8988T (cell line): ENCODE measurements at places on chromosomes 2 and 18.

DNA sequence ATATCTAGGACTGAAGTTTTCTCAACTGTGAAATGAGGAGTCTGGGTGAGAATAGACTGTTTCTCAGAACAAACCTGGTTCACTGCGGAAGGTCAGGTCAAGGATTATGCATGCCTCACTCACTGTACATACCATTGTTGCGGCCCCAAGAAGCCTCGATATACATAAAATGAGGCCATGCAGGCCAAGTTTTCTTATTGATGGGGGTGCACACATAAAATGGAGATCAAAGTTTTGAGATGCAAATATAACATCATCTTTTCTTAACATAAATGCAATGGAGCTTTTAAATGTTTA lies 1366.1 kb upstream of the CELF4 start:
- no peak for DNase-seq

DNA sequence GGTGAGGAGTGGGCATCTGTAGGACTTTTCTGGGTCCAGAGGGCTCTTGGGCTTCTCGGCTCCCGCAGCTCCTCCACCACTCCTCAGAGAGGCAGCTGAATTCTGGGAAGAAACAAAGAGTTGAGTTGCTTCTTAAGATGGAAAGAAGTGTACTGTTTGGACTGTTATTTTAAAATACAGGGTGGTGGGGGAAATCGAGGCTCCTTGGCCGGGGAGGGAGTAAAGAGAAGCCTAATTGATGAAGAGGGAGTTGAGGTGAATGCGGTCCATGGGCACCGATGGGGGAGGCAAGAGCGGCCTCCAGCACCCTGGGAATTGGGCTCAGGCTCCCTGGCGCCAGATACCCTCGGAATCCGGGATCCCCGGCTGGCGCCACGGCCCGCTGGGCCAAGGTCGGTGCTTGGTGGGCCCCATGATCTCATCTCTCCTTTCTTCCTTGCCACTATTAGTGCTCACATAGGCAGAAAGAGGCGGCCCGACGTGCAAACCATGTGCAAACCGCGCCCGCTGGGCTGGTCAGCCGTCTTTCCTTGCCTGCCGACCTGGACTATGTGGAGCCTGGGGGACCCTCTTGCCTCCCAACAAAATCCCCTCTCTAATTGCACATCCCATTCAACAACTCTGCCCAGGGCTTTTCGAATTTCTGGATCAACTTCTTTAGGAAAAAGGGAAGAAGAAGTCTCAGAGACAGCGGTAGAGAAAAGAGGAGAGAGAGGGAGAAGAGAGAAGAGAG lies 604 bp upstream of the SIX3 start:
- no peak for DNase-seq

- DNase-seq: no peak
These were observed 179.5 kb upstream of the ID2 start for GRCh38 chr2:8502316-8502715.

DNA sequence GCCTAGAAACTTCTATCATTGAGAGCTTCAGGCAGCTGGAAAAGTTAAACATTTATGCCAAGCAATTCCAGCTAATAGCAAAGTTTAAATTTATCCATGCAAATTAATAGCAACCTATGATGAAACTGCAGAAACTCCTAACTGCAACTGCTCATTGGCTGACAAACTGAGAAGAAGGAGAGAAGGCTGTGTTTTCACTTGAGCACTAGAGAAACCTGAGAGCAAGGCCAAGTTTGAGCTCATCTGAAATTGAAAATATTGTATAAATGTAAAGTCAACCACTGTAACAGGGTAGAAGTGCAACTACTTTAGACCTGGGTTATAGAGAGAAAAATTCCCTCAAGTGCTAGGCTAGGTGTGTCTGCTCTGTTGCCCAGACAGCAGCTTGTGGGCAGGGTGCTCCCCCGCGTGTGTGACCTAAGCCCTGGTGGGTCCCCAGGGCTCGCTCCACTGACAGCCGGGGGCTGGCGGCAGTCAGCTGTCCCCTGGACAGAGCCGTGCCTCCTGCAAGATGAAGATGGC lies 50.2 kb downstream of the CABYR start:
- DNase-seq: no peak

DNA sequence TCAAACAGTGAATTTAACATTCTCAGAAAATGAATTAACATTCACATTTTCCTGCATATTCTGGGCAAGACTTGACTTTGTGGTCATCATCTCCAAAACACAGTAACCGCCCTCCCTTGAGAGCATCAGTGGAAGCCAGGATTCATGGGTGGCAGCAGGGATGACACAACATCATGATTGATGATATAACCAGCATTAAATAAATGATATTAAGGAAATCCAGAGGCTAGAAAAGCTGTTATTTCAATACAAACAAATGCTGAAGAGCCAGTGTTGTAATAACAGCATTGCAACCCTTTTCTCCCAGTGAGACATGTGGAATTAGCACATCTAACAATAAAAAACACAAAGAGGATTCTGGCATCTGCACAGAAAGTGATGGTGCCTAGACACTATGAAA lies 41.1 kb downstream of the CDC42EP3 start:
- no peak for DNase-seq

DNA sequence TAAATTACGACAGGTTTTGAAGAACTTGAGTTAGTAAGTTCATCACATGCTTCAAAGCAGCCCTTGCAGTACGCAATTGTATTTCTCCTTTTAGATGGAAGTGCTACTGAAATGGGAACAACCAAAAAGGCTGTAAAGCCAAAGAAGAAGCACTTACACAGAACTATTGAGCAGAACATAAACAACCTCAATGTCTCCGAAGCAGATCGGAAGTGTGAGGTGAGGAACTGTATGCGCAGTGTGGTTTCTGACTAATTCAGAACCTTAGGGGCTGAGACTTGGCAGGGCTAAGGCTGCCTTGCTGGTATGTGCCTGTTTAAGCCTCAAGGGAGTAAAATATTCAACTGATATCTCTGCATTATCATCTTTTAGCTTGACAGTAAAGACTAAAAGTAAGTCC lies 8.4 kb downstream of the NCAPH start:
- no peak for DNase-seq
